ENCODE measurements at places on chromosomes 2 and 18.
A peak's percentile ranks its signal among the peaks of the same experiment; 100 is the strongest.

- DNase-seq = no peak
Observed at GRCh38 chr2:137834760-137835379, 129.4 kb upstream of the HNMT start.

- DNase-seq = no peak
Observed at GRCh38 chr18:10736984-10737383, 211.2 kb downstream of the NAPG start.

DNA sequence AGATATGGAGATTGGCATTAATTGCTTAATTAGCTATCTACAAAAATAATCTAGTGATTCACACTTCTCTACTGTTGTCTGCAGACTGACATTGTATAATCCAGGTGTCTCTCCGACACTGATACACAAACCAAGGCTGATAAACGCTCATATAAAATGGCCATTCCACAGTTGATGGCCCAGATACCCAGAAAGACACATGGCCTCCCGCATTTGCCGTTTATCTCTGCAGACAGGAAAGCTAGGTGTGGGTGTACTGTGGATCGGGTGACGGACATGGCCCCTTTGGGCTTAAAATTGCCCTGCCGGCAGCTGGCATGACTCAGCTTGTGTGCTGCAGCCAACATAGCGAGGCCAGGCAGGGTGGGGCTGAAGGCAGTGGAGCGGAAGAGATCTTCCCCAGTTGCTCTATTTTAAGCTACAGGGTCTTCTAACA is 18.5 kb downstream of the PMAIP1 start:
- DNase-seq = no peak

DNA sequence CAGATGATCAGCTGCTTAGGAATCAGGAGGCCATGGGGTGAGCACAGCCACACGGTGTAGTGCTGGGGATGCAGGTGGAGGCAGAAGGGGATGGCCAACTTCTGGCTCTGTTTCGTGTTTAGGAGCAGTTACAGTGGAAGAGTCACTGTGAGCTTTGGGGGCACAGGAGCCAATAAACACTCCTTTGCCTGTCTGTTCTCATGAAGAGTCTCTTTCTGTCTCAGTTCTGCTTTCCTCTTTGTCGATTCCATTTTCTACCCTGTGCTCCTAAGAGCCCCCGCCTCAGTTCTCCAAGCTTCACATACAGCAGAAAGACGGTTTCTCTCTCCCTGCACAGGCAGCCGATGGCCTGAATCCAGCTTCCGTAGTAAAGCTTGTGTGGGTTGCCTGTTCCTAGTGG is 21.0 kb upstream of the RRM2 start:
- no peak for DNase-seq

DNA sequence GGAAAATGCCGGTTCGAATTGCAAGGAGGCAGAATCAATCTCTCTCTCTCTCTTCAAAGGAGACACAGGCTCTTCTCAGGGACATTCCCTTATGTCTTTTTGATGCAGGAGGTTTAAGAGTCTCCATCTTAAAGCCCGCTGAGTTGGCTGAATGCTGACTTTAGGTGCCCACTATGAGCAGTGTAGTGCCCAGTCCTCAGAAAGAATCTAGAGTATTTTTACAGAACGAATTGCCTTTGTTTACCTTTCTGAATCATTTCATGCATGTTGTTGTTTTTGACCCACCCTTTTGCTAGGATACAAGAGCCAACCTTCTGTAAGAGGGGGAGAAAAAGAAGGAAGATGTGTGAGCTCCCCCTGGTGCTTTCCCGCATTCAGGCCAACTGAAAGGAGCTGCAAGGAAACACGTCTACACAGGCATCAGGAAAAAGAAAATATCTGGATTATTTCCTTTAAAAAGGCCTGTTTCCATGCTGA is 193.5 kb upstream of the TCF4 start:
- DNase-seq = peak; percentile 63

- peak; percentile 8 for DNase-seq
Observed at GRCh38 chr2:41906338-41906725, 141.5 kb upstream of the PKDCC start.

DNA sequence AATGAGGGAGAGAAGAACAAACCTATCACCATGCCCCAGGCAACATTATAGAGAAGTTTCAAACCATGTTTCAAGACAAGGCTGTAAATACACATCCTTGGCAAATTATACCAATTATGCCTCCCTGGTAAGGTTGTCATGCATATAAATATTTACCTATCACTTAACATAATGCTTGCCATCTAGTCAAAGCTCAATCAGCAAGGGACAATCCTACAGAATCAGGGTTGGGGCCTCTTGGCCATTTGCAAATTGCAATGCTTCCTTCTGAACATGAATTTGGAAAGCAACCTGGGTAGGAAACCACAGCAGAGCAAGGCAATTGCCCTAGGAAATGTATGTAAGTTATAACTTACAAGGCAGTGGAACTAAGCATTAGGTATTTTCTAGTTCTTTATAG is 907.2 kb upstream of the CDH2 start:
- no peak for DNase-seq

DNA sequence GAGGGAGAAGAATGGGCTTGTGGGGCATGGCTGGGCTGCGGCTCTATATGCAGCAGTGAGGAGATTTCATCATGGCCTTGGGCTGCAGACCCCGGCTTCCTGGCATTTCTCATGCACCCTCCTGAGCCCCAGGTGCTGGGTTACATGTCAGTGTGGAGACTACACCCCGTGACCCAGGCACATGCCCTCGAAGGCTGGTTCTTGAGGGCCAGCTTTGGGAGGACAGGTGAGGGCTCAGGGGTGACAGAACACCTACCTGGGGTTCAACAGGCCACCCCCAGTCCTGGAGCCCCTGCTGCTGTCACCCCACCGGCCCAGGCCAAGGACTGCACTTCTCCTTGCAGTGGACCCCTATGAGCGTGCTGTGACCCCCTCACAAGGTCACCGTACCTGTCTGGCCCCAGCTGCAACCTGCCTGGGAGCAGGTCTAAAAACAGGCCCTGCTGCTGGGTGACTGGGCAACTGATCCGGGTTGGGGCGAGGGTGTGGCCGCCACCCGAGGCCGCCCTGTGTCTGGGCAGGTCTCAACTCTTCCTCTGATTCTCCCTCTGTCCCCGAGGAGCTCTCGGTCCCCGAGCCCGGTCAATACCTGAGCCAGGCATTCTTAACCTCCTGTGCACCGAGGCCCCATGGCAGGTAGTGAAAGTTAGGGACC is 94.8 kb upstream of the OTOS start:
- DNase-seq = no peak

All from endothelial cell (in vitro differentiated cells).